ENCODE measurements at places on chromosomes 7 and 10.

DNA sequence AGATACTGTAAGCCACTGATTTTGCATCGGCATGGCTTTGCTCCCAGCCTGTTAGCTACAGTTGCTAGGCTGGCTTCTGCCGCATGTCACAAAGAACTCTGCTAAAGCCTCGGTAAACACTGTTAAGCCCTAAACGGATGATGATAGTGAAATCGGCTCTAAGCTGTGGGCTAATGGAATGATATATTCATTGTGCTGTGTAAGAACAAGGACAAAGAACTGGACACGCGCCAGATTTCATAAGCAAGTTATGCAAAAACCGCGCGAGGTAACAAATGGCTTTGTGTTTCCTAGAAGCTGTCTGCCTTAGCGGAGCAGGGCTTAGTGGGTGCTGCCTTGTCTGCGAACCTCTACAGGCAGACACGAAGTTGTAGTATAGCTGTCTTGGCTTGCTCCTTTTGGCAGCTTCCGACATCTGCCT, 331.3 kb upstream of the COBL start:
- DNase-seq = peak; percentile 16

DNA sequence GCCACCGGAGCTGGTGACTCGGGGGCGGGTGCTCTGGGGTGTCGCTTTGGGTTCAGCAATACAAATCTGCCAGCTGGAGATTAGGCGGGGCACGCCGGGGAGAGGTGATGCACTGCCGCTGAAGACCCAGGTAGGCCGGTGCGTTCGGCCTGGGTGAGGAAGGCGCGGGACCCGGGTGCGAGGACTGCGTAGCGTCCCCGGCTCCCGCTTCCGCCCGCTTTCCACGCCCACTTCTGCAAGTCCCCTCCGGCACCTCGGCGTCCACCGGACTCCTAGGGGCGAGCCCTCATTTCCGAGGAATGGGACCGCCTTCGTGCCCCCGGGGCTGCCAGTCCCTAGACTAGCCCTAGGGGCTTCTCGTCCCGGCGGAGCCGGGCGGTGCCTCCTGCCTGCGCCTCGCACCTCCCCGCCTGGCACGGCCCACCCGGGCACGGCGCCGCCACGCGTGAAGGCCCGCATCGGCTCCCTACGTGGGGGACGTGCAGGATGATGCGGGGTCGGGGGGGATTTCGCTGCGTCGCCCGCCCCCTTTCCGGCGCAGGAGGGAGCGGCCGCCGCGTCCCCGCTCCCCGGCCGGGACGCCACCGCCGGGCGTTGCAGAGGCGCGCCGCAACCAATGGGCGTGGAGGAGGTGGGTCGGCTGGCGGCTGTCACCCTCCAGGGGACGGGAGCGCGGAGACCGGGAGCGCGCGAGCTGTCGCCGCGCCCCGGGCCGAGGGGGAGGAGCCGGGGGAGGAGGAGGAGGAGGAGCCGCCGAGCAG, 40.0 kb downstream of the HK1 start:
- peak; percentile 97 for DNase-seq

DNA sequence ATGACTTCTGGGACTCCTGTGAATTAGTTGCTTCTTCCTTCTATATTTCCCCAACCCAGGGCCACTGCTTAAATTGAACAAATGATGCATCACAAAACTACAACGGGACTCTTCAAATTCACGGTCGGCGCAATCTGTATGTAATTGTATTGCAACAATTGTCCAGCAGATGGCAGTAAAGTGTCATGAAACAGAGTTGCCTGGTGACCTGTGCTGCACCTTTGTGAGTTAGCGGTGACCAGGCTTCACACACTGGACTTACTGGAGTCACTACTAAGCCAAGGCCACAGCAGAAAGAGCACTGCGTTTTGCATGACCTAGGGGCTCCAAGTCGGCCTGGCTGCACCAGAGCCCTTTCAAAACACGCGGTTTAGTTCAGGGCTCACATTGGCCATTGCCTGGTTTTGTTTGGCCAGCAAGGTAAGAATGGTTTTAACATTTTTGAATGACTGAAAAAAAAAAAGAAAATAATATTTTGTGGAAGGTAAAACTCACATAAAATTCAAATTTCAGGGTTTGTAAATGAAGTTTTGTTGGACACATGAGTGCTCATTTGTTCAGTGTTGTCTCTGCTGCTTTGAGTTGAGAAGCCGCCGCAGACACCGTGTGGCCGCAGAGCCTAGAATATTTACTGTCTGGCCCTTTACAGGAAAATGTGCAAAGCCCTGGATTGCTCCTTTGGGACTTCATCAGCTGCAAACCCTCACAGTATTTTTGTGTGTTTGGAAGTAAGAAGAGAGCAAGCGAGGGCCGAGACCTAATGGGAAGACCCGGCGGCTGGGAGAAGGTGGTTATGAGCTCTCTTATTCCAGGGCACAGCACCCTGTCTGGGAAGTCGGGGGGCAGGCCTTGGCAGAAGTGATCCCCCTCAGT, 23.2 kb upstream of the ZNF32 start:
- peak; percentile 75 for DNase-seq

- DNase-seq = no peak
Observed at GRCh38 chr7:138169441-138169851, 93.2 kb downstream of the AKR1D1 start.

DNA sequence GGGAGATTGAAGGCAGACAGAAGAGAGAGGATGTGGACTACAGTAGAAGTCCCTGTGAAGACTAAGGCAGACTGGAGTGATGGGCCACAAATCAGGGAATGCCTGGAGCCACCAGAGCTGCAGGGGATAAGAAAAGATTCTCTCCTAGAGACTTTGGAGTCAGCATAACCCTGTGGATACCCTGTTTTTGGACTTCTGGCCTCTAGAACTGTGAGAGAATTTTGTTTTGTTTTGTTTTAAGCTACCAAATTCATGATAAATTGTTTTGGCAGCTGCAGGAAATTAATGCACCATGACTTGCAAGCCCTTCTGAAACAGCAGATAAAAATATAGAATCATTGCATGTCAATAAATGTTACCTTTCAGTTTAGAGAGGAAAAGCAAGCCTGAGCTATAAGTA, 41.3 kb downstream of the INHBA start:
- DNase-seq = no peak

GRCh38 chr10:118924493-118924892, 105.0 kb upstream of the NANOS1 start:
- DNase-seq = no peak

DNA sequence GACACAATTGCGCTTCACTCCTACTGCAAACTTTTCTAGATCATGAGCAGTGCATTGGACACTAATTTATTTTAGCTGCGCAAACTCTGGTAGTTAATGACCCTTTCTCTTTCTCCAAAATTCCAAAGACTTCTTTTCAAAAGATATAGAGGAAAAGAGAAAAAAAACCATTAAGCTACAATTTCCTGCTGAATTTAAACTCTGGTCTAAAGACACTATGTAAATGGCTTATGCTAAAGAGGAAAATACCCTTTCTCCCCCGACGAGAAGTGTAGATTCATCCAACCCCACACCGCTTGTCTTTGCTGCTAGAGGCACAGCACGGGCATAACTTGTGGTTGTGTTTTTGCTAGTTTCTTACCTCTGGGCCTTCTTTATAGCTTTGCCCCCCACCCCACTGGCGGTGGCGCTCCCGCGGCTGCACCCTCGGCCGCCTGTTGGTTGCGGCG, 84.1 kb downstream of the SNX10 start:
- no peak for DNase-seq

DNA sequence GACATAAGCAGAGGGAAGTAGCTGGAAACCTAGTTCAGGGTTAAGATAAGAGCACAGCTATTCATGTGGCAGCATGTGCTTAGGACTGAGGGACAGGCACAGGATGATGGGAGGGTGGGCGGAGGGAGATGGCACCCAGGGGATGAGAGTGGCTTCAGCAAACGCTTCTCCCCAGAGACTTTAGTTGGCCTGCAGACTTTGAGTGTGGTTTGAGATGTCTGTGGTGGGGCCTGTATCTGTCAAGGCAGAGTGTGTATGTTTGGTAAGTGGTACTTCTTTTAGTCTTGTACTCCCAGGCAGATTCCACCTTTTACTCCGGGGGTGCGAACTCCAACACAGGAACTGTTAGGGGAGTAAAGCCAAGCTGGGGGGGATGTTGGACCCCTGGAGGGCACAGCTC, 88.9 kb downstream of the WDFY4 start:
- DNase-seq = no peak

- DNase-seq = no peak
Observed at GRCh38 chr10:36448760-36449691, 676.4 kb upstream of the ANKRD30A start.

DNA sequence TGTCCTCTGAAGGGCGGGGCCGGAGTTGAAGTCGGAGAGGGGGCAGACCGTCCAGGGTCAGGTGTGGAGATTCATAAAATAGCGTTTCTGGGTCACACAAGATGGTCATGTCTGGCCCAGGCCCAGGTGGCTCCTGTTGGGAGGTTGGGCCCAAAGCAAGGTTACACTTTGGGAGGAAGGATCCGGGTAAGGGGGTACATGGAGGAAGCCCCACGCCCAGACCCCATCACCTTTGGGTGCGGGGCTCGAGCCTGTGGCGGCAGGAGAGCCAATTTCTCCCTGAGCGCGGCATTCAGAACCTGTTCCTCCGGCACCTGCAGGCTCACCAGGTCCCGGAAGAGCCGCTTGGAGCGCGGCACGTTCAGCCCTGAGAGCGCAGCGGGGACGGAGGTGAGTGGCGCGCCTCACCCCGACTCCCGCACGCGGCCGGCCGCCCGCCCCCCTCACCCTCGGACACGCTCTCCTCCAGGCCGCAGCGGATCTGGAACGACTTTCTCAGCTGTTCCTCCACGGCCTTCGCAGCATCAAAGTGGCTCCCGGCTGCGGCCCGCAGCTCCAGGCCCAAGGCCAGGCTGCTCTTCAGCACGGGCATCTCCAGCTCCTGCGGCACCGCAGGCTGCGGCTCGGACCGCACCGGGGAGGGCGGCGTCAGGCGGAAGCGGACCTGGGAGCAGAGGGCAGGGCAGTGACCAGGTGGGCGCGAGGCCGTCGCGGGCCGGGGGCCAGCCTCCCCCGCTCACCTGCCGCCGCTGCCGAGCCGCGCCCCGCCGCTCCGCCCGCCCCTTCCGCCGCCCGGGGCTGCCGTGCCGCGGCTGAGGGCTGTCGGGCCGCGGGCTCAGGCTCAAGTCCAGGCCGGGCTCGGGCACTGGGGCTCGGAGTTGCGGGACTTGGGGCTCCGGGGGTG, 644 bp downstream of the PPP1R35 start:
- peak; percentile 62 for DNase-seq

- DNase-seq = no peak
Observed at GRCh38 chr7:7979558-7979957, 11.0 kb downstream of the GLCCI1 start.

DNA sequence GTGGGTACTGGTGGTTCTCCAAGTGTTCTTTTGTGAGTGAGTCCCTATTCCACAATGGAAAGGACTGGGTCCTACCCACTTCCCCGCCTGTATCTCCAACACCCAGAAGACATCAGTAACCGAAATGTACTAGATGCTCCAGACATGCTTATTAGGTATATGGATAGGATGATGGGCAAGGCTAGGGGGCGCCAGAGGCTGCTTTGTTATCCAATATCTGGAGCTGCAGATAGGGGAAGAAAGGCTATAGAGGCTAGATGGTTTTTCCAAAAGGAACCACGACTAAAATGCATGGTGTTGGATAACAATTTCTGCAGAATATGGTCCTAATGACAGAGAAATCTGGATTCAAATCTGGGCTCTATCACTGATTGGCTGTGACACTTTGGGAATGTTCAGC, 56.2 kb upstream of the TM9SF3 start:
- DNase-seq = no peak

GRCh38 chr10:112304267-112304859, 21.2 kb downstream of the TECTB start:
- DNase-seq = no peak

DNA sequence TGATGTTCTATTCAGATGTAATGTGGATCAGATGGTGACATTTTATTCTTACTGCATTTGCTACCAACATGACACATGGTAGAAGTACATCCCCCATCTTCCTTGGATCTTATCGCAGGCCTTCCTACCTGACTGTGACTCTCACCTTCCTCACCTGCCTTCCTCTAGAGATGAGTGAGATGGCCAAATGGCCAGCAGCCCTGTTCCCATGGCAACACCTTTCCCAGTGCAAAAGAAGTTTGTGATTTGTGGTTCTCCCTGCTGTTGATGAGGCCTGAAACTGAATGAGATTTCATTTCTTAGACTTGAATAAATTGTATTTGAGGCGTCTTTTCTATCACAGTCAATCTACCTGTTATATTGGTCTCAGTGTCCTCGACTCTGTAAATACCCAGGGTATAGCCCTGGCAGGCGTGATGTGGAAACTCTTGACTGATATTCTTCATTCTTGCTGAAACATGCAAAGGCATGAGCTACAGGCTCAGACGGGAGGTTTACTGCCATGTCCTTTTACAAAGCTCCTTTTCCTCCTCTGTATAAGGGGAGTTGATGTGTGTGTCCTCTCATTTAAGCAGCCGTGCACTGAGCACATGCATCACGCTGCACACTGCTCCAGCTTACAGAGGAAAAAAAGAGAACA, 440.7 kb upstream of the AKR1E2 start:
- no peak for DNase-seq

DNA sequence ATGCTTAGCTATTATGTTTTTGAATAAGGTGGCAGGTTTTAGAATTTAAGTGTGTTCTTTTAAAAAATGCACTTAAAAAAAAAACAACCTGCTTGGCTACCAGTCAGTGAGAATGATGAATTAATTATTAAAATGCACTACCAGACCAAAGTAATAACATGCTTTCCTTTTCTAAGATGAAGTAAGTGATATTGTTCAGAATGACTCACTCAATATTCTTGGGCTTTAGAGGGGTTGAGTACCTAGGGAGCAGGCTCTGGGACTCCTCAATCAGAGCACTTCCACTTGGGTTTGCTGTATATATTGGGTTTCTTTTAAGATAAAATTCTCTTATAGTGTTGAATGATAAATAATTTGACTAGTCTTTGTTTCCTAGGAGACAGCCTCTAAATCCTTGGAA, 8.6 kb downstream of the STAM start:
- DNase-seq = no peak

- no peak for DNase-seq
Observed at GRCh38 chr7:155618708-155619633, 25.5 kb upstream of the RBM33 start.

DNA sequence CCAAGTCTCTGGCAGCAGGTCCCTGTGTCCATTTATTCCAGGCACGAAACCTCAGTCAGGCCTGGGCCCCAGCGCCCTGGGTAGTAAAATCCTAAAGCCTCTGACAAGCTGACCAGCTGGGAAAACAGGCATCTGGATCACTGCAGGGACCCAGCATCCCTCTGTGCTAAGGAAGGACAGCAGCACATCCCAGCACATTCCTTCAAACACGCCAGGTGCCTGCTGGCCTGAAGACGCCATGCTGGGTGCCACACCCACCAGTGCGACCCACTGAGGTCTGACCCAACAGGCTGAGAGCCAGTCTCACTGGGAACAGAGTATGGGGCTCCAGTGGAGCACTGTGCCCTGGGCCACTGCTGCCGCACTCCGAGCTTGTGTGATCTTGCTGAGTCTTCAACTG, 6.4 kb downstream of the DNAJB12 start:
- DNase-seq = no peak

GRCh38 chr10:132488231-132488821, 49.3 kb upstream of the INPP5A start:
- DNase-seq = no peak

DNA sequence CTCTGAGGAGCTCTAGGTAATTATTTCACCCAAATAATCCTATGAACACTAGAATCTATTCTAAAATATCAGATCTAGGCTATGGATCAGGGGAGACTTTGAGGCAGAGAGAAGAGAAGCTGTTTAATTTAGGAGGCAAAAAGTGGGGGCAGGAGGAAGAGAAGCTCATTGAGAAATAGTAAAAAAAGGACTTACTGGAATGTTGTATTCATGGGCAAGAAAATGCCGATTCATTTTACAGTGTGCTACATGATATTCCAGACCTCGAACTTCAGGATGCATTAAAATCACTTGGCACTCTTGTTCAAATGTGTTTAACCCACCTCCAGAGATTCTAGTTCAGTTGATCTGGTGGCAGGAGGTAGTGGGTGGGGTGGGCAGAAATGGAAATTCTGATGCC, 109.5 kb upstream of the ITGB1 start:
- no peak for DNase-seq

All from frontal cortex (tissue), 4 donors.